HS-5 (cell line): ENCODE measurements at places on chromosomes 1 and 21.

- peak; percentile 39 for DNase-seq
These were observed 156.9 kb downstream of the EDEM3 start for GRCh38 chr1:184597650-184598357.

- DNase-seq = no peak
These were observed 92.3 kb upstream of the COL6A1 start for GRCh38 chr21:45889256-45889655.

DNA sequence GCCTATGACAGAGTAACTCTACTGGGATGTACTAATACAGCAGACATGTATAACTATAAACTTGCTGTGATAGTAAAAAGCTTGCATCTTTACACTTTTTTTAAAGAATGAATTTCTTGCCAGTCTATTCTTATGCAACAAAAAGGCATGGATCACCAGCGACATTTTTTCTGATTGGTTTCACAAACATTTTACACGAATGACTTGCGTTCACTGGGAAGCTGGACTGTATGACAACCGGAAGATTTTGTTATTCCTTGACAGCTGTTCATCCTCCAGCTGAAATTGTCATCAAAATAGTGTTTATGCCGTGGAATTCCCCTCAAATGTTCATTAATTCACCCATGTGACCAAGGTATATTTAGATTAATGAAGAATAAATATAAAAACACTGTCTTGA, 131.0 kb downstream of the XPR1 start:
- no peak for DNase-seq

DNA sequence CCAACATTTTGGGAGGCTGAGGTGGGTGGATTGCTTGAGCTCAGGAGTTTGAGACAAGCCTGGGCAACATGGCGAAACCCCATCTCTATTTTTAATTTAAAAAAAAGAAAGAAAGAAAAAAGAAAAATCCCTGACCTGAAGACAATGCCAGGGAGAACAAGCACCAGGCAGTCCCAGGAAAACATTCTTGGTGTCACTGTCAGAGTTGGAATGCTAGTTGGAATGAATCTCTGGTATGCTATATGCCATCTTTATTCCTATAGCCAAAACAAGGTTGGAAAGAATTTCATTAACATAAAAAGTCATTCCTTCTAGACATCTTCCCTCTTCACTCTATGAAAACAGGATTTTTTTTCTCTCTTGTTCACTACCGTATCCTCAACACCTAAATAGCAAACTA, 2.8 kb downstream of the DNAJC8 start:
- no peak for DNase-seq

DNA sequence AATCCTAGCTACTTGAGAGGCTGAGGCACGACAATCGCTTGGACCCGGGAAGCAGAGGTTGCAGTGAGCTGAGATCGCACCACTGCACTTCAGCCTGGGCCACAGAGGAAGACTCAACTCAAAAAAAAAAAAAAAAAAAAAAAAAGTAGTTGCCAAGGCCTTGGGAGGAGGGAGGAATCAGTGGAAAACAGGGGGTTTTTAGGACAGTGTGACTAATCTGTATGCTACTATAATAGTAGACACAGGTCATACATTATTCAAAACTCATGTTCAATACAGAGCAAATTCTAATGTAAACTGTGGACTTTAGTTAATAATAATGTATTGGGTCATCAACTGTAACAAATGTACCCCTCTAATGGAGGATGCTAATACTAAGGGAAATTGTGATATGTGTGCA, 51.7 kb upstream of the CTPS1 start:
- no peak for DNase-seq

DNA sequence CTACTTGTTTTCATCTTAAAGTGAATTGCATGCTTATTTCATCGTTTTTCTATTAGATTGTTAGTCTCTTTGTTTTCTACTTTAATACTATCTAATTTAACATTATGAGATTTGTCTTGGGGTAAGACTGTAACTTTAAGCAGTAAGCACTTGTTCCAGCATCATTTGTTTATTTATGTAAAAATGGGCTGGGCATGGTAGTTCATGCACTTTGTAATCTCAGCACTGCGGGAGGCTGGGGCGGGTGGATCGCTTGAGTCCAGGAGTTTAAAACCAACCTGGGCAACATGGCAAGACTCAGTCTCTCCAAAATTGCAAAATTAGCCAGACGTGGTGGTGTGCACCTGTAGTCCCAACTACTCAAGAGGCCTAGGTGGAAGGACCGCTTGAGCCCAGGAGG, 15.3 kb upstream of the PAXBP1 start:
- no peak for DNase-seq

DNA sequence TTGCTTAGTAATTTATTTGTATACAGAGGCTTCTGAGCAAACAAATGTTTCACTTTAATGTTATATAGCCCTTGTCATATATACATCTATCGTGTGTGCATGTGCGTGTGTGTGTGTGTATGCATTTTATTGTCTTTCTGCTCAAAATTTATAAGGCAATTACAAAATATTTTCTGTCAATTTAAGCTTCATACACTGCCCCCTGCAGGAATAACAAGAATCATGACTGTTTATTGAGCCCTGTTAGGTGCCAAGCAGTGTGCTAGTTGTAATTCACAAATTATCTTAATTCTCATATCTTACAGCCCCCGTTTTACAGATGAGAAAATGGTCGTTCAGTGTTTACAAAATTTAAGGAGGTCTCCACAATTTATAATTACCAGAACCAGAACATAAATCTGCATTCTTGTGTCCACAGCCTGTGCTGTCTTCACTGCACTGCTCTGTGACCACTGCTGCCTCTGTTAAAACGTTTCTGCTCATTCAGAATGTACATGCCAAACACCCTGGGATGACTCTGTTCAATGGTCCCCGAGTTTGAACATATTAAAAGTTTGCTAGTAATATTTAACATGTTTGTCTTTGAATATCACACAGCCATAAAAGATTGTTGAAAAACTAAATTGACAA, 181.3 kb downstream of the ATP6V1G3 start:
- no peak for DNase-seq

DNA sequence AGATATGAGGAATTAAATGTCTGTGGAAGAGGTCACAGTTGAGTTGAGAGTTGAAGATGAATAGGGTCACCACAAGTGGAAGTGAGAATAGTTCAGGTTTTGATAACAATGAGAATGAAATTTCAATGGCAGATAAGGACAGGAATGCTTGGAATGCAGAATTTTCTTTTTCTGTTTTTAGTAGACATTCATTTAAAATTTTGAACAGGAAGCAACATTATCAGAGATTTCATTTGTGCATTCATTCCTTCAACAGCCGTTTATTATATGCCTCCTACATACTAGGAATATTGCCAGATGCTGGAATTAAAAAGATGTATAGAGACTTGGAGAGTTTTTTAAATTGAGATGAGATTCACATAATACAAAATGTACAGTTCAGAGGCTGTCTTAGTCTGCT, 126.8 kb downstream of the ITSN1 start:
- no peak for DNase-seq

DNA sequence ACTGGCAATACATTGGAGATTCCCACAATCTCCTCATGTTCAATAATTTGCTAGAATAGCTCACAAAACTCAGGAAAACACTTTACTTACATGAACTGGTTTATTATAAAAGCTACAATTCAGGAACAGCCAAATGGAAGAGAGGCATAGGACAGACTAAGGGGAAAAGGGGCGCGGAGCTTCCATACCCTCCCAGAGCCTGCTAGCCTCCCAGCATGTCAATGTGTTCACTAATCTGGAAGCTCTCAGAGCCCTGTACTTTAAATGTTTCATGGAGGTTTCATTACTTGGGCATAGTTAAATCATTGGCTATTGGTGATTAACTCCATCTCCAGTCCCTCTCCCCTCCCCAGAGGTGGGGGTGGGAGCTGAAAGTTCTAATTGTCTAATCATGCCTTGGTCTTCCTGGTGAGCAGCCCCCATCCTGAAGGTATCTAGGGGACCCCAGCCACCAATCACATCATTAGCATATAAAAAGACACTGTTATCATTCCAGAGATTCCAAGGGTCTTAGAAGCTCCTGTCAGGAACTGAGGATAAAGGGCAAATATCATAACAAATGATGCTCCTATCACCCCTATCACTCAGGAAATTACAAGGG, 10.9 kb upstream of the DMRTB1 start:
- no peak for DNase-seq

DNA sequence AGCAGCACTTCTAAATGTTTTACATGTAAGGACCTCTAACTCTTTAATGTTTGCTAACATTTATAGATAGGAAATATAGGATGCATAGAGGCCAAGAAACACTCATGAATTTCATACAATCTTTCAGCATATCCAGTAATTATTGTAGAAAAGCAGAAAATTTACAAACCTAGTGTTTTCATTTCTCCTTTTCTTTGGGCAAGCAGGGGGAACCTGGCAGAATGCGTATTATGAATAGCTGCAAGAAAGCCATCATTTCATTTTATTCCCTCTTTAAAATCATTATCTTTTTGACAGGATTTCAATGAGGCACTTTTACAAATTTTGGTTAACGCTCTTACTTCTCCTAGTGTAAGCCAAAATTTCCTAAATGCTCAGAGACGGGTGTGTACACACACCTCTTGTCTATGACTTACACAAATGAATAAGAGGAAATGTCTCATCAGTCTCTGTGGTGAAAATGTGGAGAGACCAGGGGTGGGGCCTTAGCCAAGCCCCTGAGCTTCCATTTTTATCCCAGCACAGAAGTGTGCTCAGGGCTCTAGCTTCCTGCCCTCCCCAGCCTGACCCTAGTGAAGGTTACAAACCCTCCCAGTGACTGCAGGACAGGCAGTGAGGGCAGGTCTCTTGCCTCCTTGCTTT, 91.6 kb downstream of the LRRC8C start:
- peak; percentile 53 for DNase-seq

DNA sequence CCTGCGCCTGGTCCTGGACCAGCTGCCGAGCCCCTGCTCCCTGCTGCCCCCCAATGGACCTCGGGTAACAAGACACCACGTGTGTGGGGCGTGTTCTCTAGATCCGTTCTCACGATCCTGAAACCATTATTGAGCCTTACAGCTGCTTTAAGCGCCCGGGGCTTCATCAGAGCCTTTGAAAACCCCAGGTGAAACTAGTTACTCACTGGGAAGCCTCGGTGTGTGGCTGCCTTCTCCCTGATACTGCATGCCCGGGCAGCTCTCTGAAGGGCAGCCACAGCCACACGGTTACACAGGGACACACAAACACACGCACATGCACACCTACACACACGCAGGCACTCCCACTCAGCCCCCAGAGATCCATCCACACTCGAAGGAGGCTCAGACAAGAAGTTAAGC, 5.3 kb downstream of the HES2 start:
- no peak for DNase-seq

GRCh38 chr21:42401820-42402251, 1.9 kb upstream of the UBASH3A start:
- DNase-seq = no peak

GRCh38 chr1:223848536-223848935, 2.8 kb upstream of the TP53BP2 start:
- no peak for DNase-seq

DNA sequence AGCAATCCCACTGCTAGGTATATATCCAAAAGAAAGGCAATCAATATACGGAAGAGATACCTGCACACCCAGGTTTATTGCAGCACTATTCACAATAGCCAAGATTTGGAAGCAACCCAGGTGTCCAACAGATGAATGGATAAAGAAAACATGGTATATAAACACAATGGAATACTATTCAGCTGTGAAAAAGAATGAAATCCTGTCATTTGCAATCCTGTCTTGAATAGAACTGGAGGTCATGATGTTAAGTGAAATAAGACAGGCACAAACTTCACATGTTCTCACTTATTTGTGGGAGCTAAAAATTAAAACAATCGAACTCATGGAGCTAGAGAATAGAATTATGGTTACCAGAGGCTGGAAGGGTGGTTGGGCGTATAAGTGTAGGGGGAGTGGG, 101.0 kb downstream of the OSBPL9 start:
- no peak for DNase-seq

GRCh38 chr1:110011527-110012041, 22.8 kb upstream of the STRIP1 start:
- DNase-seq = no peak

GRCh38 chr21:37412603-37413360, 46.2 kb downstream of the DYRK1A start:
- DNase-seq = peak; percentile 34

GRCh38 chr1:20356850-20357459, 66.3 kb downstream of the VWA5B1 start:
- DNase-seq = no peak

DNA sequence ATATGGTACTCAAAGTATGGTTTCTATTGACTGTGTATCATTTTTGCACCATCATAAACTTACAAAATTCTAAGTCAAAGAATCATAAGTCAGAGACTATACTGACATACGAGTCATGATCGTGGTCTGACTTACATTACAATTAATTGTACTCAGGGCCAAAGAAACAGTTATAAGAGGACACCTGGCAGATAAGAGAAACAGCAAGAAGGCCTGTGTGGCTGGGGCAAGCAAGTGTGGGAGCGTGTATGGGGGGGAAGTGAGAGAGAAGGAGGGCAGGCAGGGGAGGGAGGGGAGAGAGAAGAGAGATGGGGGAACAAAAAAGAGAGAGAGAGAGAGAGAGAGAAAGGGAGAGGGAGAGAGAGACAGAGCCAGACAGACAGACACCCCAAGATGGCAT, 70.9 kb downstream of the RERE start:
- peak; percentile 19 for DNase-seq

DNA sequence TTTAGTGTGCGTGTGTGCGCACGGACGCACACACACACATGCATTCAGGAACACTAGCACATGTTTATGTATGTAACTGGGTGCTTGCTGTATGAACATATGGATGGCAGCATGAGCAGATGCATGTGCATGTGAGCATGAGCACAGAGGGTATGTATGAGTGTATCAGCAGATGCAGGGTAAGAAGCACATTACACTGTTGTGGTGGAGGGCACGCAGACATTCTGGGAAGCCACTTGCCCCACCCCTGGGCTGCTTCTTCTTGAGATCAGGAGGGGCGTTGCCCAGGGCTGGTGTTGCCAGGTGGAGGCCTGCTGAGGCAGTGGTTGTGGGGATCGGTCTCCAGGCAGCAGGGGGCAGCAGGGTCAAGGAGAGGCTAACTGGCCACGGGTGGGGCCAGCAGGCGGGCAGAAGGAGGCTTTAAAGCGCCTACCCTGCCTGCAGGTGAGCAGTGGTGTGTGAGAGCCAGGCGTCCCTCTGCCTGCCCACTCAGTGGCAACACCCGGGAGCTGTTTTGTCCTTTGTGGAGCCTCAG, 3.9 kb upstream of the P3R3URF start:
- DNase-seq = no peak
